ENCODE measurements at places on chromosomes 3 and 15.
A peak's percentile ranks its signal among the peaks of the same experiment; 100 is the strongest.

DNA sequence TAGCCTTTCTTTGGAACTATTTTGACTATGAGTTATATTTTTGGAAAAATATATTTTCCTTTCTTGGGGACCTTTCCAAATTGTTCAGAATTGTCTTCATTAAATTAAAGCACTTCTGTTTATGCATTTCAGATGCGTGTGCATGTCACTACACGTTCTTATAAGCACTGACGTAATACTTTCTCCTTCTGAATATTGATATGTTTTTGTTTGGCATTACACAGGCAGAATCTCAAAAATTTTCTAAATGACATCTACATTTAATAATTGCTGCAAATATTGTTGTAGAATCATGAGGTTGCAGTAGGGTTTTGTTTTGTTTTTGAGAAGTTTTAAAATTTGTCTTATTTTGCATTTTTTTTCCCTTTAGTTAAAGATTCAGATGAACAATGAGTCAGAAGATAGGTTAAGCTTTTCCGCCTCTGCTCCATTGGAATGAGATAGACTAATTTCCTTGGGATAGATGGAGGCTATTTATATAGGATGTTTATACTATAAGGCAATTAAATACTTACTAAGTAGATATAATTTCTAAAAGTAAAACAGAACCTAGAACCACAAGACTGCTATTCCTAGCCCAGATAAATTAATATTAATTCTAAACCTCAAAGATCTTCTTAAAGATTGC, 110.8 kb downstream of the MBNL1 start:
- no peak for DNase-seq

GRCh38 chr3:51712038-51712420, 5.2 kb downstream of the GRM2 start:
- DNase-seq = no peak

GRCh38 chr15:33126559-33127290, 67.8 kb downstream of the FMN1 start:
- DNase-seq = peak; percentile 55

GRCh38 chr3:24648063-24648462, 153.4 kb upstream of the THRB start:
- DNase-seq = no peak

DNA sequence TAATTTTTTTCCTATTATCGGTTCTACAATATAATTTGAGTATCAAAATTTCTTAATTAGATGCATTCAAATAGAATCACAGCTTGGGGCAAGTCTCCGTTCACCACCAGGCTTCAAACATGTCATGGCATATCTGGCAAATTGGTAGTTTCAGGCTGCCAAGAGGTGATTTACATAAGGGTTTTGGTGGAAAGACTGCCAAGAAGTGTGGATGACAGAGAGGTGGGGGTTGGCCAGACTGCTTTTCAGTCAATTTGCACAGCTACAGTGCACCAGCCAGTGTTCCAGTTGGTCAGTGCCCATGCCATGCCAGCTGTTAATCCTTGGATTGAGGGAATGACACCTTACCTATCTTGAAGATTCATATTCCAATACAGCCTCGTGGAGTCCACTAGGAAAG, 8.4 kb upstream of the GSK3B start:
- DNase-seq = no peak

- no peak for DNase-seq
Measured at GRCh38 chr3:13167829-13168228, 94.6 kb upstream of the IQSEC1 start.

DNA sequence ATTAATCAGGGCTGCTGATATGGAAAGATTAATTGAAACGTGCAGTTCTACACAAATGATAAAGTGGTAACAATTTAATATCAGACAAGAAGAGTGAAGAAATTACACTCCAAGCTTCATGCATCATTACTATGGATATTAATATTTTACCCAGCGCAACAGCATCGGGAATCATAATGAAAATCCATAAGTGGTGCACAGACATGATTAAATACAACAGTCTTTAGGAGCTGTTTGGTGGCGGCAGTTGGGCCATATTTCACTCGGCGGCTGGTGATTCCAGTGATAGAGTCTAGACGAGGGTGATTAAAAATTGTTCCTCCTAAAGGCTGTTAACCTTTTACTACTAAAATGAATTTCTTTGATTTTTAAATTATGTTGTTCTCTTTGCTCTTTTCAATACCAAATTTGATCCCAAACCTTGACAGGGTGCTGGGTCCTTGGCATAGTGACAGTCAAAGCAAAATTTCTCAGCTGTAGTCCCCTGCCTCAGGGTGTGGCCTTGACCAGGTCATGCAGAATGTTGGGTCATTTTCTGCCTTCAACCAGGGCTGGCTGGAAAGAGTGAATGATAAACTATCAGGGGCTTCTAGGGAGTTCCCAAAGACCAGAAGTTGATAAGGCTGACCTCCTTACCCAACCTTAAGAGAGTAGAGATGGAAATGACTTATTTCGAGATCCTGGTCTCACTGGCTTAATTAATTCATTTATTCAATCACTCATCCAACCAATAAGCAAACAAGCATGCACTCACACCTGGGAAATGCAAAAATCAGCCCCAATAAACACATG, 392.0 kb downstream of the IL20RB start:
- no peak for DNase-seq

- DNase-seq = no peak
Measured at GRCh38 chr15:78272316-78272715, 8.0 kb downstream of the DNAJA4 start.

GRCh38 chr3:106302451-106303221, 433.8 kb upstream of the CBLB start:
- no peak for DNase-seq

DNA sequence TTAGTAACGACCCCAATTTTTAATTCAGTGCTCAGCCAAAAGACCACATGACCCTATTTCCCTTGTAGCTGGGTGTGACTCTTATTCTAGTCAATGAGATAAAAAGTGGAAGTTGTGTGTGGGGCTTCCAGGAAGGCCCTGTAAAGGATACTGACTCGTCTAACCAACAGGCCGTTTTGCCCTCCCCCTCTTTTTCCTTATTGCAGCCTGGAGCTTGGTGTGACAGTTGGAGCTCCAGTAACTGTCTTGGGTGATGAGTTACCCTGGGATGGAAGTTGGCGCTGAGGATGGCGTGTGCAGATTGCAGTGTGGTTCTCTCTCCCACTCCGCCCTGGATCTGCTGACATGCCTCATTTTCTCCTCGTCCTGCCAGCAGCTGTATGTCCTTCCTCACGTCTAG, 209.3 kb upstream of the PROK2 start:
- no peak for DNase-seq

GRCh38 chr15:81752546-81752942, 293.3 kb downstream of the MEX3B start:
- DNase-seq = no peak

- no peak for DNase-seq
Measured at GRCh38 chr3:52529376-52530333, 4.0 kb downstream of the NT5DC2 start.
